Naive thymus-derived CD8-positive, alpha-beta T cell (primary cell): ENCODE measurements at places on chromosomes 13 and 19.
A peak's percentile ranks its signal among the peaks of the same experiment; 100 is the strongest.

DNA sequence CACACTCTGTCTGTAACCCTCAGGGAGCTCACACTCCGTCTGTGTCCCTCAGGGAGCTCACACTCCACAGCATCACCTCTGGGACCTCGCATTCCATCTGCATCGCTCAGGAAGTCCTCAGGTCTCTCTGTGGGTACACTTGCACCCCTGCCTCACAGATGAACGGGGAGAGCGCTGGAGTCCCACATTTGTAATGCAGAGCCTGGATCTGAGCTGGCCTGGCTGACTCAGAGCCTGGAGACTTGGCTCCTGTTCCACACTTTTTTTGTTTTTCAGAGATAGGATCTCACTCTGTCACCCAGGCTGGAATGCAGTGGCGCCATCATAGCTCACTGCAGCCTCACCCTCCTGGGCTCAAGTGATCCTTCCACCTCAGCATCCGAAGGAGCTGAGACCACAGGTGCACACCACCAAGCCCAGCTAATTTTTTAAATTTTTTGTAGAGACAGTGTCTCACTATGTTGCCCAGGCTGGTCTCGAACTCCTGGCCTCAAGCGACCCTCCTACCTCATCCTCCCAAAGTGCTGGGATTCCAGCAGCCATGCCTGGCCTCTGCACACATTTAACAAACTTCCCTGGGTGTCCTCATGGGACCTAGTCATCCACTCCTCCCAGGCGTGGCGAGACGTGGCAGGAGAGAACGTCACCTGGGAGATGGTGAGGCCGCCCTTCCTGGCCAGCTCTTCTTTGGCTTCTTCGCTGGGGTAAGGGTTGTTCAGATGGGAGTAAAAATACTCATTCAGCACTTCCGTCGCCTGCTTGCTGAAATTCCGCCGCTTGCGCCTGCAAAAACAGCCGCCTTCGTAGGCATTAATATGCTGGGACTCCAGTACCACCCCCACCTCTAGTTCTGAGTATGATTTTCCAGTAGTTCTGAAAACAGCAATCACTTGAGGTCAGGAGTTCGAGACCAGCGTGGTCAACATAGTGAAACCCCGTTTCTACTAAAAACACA, 31.0 kb downstream of the CILP2 start:
- DNase-seq, result no peak

DNA sequence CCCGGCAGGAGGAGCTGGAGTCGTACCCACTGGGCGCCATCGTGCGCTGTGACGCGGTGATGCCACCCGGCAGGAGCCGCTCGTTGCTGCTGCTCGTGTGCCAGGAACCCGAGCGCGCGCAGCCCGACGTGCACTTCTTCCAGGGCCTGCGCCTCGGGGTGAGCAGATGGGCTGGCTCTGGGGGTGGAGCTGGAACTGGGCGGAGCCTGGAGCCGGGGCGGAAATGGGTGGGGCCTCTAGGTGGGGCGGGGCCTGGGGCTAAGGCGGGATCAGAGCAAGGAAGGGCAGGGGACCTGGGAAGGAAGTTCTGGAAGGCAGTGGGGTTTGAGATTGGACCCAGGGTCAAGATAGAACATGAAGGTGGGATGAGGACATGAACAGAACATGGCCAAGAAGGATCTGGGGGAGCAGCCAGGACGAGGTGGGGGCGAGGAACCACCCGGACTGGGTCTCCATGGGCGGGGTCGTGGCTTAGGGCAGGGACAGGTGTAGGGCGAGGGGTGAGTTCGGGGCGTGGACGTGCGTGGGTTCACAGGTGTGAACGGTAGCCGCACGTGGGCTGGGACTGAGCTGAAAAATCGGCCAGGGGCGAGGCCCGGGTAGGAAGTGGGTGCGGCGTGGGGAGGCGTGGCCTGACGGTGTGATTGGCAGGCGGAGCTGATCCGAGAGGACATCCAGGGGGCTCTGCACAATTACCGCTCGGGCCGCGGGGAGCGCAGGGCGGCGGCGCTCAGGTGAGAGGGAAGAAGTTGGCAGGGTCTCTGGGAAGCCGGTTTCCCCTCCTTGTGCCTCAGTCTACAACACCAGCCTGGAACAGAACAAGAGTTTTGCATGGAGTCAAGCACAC, 4.7 kb downstream of the EPS8L1 start:
- DNase-seq, result peak; percentile 69

DNA sequence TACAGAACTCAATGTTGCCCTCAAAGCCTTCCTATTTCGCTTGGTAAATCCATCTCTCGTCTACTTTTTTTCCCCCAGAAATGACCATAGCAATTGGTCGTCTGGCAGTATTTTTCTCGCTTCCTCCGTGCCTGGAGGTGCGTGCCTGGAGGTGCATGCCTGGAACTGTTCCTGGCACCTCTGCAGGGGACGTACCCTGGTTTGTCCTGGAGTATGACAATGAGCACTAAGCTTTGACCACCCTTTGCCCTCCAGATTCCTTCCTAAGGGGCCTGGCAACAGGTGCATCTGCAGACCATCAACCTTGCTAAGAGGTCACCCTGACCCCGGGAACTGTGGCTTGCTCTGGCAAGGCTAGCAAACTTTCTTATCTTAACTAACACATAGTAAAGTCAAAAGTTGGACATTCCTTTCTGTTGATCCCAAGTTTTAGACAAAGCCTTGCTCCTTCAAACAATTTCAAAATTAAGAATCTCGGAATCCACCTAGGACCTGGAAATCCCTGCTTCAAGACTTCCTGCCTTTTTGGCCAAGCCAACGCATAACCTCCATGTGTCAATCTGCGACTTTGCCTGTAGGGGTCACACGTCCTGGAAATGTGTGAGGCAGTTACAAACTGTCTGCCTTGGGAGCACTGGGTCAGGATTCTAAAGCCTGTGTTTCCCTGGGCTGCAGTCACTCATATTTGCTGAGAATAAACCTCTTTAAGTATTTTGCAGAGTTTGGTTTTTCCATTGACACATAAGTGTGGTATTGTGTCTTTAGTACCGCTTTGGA, 28.8 kb upstream of the TUBGCP3 start:
- DNase-seq, result no peak

DNA sequence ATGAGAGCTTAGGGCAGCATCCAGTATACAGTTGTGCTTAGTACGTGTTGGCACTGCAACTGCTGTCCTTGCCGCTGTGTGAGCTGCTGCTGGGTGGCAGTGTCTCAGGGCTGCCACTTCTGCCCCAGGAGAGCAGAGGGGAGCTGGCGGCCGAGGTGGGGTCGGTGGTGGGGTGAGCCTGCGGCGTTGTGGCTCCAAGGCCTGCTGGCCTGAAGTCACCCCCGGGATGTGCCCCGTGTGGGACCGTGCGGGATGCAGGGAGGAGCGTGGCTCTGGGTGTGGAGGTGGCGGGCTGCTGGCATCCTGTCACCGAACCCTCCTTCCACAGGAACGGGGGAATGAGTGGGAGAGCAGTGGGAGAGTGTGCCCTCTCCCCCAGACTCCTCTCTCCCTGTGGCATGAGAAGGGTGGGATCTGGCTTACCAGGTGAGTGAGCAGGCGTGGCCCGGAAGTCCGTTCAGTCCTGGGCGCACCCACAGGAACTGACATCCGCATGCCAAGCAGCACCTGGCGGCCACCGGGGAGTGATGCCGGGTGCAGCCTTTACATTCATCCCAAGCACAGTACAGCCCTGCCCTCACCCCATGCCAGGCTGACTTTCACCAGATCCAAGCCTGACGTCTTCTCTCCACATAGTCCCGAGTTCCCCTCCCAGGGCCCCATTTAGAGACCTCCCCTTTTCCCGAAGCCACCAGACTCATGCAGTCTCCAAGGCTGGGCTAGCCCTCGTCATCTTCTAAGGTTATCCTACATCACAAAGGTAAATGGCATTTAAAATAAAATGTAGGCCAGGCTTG, 26.6 kb downstream of the MCF2L start:
- DNase-seq, result no peak

GRCh38 chr19:50327013-50327412, 2.2 kb downstream of the KCNC3 start:
- DNase-seq, result no peak

GRCh38 chr19:55340784-55341147, 1.1 kb downstream of the KMT5C start:
- no peak for DNase-seq

- no peak for DNase-seq
Observed at GRCh38 chr19:19552798-19553197, 14.7 kb downstream of the CILP2 start.

GRCh38 chr19:35153701-35154524, 622 bp upstream of the FXYD5 start:
- DNase-seq, result peak; percentile 57

- DNase-seq, result no peak
Observed at GRCh38 chr13:95833126-95833525, 156.2 kb downstream of the DNAJC3 start.

GRCh38 chr13:36192166-36192565, 22.2 kb downstream of the SOHLH2 start:
- DNase-seq, result no peak

GRCh38 chr19:29758863-29759262, 43.8 kb upstream of the C19orf12 start:
- DNase-seq, result no peak

DNA sequence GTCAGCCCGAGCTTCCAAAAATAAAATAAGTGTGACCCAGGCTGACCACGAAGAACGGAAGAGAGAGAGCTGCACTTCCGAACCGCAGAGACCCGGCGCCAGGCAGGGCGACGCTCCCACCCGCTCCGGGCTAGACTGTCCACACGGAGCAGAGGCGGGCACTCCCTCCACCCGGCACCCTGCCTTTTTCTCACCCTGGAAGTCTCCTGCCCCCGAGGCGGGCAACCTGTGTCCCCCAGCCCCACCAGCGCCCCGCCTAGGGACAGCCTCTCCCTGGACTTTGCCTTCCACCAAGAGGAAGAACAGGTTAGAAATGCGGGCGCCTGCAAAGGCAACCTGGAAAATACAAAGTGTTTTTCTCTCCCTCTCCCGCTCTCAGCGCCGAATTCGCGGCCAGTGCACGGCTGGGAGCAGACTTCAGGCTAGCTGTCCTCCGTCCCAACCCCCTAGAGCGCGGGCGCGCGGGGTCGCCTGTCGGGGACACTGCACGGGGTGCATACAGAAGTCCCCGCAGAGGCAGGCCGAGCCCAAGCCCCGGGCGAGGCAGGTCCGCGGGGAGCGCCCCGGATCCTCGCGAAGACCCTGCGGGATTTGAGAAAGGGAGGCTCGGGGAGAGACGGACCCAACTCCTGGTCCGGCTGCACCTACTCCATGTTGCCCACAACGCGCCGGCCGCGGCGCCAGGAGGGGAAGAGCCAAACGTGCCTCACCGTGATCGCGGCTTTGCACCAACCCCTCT, 845 bp downstream of the SPRY2 start:
- DNase-seq, result no peak

DNA sequence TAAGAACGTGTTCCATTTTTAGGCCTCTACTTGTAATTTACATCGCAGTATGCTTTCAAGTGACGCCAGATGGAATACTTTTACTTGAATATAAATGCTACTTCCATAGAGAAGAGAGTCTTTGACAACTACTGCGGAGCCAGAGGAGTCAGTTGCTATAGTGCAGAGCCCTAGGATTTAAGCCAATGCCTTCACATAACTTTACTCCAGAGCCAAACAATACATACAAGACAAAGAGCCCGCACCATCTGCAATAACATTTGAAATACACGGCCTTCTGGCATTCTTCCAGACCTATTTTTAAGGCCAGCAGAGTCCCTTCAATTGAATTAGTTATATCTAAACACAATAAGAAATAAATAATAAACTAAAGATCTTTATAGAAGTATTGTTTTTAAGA, 59.4 kb downstream of the XPO4 start:
- no peak for DNase-seq
